NCI-H2171 (cell line): ENCODE measurements at places on chromosomes 13 and 19.
A peak's percentile ranks its signal among the peaks of the same experiment; 100 is the strongest.

- DNase-seq, result peak; percentile 27
Measured at GRCh38 chr13:73849292-73849691, 284.9 kb downstream of the KLF12 start.

- peak; percentile 7 for DNase-seq
Measured at GRCh38 chr19:50720921-50721381, 1.3 kb upstream of the SHANK1 start.

DNA sequence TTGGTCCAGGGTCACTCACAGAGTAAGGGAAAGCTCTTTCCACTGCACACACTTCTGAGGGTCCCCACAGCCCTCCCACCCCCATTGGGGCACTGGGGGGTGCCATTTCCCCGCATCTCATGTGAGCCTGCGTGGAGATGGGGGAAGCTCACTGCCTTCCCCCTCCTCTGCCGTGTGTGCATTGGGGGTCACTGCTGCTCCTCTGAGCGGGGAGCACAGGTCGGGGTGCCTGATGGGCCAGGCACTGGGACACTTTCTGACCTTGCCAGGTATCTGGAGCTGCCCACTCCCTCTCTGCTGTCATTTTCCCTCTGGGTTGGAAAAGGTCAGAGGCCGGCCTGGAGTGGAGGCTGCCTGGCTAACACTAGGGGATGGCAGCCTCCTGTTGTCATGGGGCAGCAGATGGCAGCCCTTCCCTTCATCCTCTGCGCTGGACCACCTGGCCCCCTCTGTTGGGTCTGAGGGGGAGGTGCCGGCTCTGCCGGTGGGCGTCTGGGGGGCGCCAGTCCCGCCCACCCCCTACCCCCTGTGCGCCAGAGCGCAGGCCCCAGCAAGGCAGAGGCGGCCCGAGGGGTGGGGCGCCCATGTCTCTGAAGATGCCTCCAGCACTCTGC, 9.1 kb downstream of the SSBP4 start:
- DNase-seq, result peak; percentile 73

GRCh38 chr19:58543826-58544590, at the start of gene TRIM28:
TSS of gene TRIM28 (plus strand) at chr19:58544064. CDS start at chr19:58544758, 694 bp downstream.
- DNase-seq, result no peak

DNA sequence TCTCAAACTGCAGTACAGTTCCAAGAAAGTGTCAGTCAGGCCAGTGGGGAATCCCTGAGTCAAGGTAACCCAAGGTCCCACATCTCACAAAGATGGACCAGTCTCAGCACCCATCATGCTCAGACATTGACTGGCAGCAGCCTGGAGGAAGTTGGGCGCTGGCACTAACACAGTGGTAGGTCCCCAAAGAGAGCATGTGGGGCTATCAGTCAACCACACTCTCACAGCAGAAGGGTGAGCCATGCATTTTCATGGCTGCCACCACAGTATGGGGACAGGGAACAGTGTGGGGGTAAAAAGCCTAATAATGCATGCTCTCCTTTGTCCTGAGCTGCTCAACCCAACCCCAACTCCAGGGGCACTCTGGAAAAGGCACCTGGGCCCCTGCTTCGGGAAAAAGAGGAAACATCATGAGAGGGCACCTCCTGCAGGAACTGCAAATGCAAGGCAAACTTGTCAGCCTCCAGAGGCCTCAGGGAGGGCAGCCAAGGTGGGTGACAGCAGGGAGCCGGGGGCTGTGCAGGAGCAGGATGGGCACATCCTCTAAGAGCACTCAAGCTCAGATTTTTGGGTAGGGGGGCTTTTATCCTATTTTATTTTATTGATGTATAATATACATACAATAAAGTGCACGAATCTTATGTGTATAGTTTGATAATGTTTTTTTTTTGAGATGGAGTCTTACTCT, 9.5 kb upstream of the PLEKHF1 start:
- DNase-seq, result no peak

GRCh38 chr19:19445911-19446361, 40.5 kb downstream of the GATAD2A start:
- DNase-seq, result no peak

- DNase-seq, result no peak
Measured at GRCh38 chr13:28410096-28410495, 84.8 kb downstream of the FLT1 start.

DNA sequence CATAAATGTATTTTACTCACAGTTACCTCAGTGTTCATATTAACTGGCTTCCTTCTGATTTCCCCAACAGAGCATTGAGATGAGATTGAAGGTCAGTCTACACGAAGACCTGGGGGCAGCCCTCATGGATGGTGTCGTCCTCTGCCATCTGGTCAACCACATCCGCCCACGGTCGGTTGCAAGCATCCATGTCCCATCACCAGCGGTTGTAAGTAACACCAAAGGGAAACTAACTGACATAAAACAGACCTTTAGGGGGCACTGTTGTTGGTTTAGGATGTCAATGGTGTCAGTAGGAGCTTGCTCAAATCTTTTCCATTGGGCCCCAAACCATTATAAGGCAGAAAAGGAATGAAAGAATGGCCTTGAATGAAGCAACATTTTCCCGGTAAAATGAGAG, 68.2 kb downstream of the ESD start:
- DNase-seq, result no peak

DNA sequence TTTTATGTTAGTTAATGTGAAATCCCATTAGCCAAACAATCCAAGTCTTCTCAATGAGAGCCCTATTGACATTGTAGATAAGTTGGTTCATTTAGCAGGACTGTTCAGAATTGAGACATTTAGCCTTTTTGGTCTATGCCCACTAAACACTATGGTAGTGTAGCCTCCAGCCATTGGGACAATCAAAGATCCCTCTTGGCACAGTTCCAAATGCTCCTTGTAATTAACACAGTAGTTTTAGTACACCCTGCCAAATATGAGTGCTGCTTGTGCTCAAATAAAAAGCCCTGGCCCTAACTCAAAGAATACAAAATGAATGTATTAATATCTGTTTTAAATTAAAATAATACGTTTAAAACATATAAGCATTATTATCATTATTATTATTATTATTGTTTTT, 15.4 kb upstream of the FAM216B start:
- DNase-seq, result no peak

DNA sequence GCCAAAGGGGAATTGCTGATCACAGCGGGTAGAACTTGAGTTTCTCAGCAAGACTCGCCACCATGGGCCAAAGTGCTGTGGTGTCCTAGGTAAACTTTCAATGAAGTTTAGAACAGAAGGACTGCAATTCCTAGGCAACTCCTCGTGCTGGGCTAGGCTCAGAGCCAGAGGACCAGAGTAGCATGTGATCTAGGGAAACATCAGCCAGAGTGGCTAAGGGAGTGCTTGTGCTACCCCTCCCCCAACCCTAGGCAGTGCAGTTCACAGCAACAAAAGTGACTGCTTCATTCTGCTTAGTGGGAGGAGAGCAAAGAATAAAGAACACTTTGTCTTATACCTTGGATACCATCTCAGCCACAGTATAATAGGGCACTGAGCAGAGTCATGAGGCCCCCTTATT, 1658.6 kb upstream of the MIR17HG start:
- DNase-seq, result no peak

DNA sequence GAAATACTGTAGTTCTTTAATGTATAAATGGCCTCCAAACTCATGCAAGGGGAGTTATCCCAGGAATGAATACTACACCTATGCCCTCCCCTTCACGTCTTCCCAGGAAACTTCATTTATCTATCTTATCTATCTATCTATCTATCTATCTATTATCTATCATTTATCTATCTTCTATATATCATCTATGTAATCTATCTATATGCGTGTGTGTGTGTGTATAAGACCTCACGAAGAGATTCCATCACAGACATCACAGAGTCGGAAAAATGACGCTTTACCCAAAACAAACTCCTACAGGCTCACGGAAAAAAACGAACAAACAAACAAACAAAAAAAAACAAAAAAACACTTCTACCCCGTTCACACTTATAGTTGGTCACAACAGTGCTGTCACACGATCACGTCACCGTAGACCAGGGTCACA, 486 bp downstream of the ZNF529 start:
- DNase-seq, result no peak

- DNase-seq, result no peak
Measured at GRCh38 chr19:48396824-48397176, 3.3 kb downstream of the GRIN2D start.

DNA sequence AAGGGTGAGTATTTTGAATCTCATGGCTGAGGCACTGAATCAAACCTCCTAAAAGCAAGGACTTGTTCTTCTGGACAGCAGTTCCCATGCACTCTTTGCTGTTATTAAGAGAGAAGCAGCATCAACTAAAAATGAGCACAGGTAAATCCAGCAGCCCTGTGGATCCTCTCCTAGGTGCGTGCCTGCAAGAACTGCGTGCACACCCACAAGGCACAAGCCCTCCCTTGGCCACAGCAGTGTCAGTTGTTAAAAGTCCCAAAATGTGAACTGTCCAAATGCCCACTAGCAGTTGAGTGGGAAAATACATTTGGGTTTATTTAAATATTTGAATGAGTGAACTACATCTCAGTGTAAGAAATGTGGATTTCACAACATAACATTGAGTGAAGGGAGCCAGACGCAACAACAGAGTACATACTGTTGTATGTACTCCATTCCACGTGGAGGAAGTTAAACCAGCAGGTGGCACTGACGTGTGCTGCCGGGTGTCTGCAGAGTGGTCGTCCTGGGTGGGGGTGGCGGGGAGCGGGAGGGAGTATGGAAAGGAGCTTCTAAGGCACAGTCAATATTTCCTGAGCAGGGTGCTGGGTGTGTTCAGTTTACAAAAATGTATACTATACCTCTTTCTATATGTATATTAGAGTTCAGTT, 266.4 kb downstream of the NALCN start:
- peak; percentile 21 for DNase-seq

- no peak for DNase-seq
Measured at GRCh38 chr13:112845511-112846144, 123.4 kb upstream of the MCF2L start.

GRCh38 chr13:83007226-83007625, 875.0 kb downstream of the SLITRK1 start:
- DNase-seq, result no peak
